ENCODE measurements at places on chromosomes 11 and 22.

DNA sequence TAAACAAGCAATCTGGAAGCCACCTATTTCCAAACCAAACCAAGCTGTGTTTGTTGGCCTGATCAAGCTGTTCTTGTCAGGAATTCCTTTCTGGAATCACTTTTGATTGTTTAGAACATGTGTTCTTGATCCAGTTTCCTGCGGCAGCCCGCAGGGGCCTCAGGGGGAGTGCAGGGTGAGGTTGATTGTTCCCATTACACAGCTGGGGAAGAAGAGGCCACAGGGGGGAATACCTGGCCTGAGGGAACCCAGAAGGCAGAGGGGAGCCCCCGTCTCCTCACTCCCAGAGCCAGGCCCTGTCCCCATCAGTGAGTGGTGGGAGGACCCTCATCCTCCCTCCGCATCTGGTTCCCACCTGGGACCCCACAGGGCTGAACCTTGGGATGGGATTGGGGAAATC lies 4.2 kb downstream of the MRGPRD start:
- no peak overlapping the region for H3K27ac ChIP-seq
- H3K27me3 ChIP-seq = no peaks in the 10 kb centered on the region
- no peak overlapping the region for H3K4me3 ChIP-seq
- no peaks in the 10 kb centered on the region for H3K4me1 ChIP-seq
- no peaks in the 10 kb centered on the region for H3K36me3 ChIP-seq
- no peak for DNase-seq

- no peaks in the 10 kb centered on the region for H3K27me3 ChIP-seq
- H3K27ac ChIP-seq = no peak overlapping the region
- peaks cover 77% of the 10 kb centered on the region for H3K36me3 ChIP-seq
- no peak overlapping the region for H3K4me3 ChIP-seq
Observed at GRCh38 chr11:32960553-32961164, 55.0 kb upstream of the DEPDC7 start.

DNA sequence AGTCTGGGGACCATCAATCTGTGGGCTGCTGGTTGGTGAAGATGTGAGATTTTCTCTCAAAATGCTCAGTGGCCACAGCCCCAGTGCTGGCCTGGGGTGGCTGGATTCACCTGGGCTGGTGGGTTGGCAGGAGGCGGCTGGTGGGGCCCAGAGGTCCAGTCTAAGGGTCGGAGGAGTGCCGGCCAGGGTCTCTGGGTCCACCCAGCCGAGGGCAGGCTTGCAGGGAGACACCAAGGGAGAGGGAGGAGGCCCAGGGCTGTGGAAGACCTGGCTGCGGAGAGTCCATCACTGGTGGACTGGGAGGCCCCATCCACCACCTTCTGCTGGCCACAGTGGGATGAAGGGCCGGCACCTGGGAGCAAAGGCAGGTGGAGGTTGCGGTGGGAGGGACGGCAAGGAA lies 582 bp upstream of the SHANK3 start:
- H3K36me3 ChIP-seq = no peaks in the 10 kb centered on the region
- no peak for DNase-seq
- H3K27ac ChIP-seq = no peak overlapping the region
- no peaks in the 10 kb centered on the region for H3K4me1 ChIP-seq
- no peak overlapping the region for H3K4me3 ChIP-seq

- no peaks in the 10 kb centered on the region for H3K36me3 ChIP-seq
- DNase-seq = no peak
- H3K4me1 ChIP-seq = peaks cover 18% of the 10 kb centered on the region
- no peak overlapping the region for H3K27ac ChIP-seq
Observed at GRCh38 chr11:126060757-126061171, 1.9 kb downstream of the CDON start.

DNA sequence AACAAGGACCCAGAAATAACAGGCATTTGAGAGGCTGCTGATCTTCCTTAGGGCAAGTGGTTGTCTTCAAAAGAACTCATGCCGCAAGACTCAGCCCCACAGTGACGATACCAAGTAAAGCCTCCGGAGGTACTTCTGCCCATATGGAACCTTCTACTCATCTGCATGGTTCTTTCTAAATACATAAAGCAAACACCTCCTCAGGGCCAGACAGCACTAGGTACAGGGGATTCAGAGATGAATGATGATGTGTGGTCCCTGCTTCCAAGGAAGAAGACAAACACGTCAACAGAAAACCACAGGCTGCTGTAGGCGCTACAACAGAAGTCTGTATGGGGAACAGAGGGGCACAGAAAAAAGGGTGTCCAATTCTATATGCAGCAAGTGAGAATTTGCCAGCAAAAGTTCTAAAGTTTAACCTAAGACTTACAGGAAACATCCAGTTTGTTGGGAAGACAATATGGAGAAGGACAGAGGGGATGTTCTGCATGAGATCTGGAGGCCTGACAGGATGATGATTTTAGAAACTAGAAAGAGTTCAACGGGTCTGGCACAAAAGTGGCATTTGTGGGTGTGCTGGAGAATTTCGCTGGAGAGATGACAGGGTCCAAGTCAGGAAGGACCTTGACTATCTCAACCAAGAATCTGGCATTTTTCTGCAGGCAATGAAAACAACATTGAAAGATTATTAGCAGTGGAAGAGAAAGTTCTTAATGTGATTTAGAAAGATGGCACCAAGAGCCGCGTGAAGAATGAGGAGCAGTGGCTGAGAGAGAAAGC lies 23.7 kb downstream of the JAML start:
- H3K4me1 ChIP-seq = peaks cover 22% of the 10 kb centered on the region
- DNase-seq = no peak
- no peaks in the 10 kb centered on the region for H3K36me3 ChIP-seq
- H3K27me3 ChIP-seq = no peaks in the 10 kb centered on the region
- no peak overlapping the region for H3K27ac ChIP-seq
- no peak overlapping the region for H3K4me3 ChIP-seq

- no peak for DNase-seq
- H3K27me3 ChIP-seq = peaks cover 25% of the 10 kb centered on the region
- no peak overlapping the region for H3K27ac ChIP-seq
Observed at GRCh38 chr11:34601085-34601444, 19.8 kb upstream of the EHF start.
